RKO (cell line): ENCODE measurements at places on chromosomes 7 and 10.
A peak's percentile ranks its signal among the peaks of the same experiment; 100 is the strongest.

GRCh38 chr10:90424730-90425129 lies 433.1 kb downstream of the HTR7 start:
- DNase-seq, result no peak

- no peak for DNase-seq
Measured at GRCh38 chr7:55127135-55127551, 108.3 kb downstream of the EGFR start.

DNA sequence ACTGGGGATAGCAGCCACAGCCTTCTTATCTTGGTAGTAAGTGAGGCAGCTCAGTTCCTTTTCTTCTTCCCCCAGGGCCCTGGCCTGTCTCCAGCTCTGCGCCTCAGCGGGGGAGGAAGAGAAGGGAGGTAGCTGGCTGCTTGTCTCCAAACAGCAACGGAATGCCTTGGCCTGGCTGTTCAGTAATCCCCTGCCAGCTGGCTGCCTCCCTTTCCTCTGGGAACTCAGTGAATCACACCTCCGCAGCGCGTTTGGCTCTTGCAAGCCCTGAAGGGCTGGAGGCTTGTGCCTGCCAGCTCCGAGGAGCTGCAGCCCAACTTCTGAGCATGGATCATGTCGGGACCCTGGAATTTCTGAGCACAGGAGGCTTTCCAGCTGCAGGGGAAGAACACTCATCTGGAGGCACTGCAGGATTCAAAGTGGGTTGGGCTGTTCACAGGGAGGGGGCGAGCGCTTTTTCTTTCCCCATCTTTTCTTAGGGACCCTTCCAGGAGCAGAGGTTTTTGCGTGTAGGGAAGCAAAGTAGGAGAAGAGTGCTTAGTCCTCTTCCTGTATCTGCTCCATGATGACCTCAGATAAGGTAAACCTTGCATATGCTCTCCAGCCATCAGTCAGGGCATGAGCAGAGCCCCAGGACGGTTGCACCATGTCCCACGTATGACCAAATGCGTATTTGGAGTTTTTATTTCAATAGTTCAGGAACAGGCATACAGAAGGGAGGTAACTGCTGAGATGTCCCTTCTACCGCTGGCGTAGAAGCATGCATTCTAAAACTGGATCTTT lies 253.2 kb upstream of the INHBA start:
- no peak for DNase-seq

- DNase-seq, result peak; percentile 49
Measured at GRCh38 chr10:78416031-78417011, 382.7 kb downstream of the RPS24 start.

DNA sequence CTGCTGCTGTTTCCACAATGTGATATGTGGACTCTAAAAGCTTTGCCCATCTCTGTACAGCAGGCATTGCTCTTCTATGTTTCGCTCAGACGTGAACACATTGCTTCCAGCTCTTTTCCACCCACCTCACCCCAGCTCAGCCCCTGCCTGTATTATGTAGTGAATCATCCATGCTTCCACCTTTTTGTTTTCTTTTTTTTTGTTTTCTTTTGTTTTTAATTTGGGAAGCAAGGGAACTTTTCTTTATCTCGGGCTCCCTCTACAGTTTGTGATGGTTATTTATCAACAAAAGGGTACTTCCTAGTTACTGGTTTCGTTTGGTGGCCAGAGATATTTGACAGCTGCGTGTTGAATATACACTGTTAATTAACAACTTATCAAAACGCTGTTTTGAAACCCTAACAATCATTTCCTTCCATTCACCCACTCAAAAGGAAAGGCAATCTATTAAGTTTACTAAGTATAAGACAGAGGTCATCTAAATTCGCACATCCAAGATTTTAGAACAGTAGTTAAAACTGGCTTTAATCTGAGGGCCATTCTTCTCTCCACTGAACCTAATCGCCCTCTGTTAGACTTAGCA lies 127.9 kb upstream of the STK17A start:
- DNase-seq, result peak; percentile 77

- DNase-seq, result no peak
Measured at GRCh38 chr7:132240262-132240661, 336.0 kb downstream of the PLXNA4 start.

- DNase-seq, result no peak
Measured at GRCh38 chr10:75030371-75030770, 81.1 kb upstream of the SAMD8 start.

GRCh38 chr10:89645742-89646172 lies 715 bp upstream of the PANK1 start:
- peak; percentile 9 for DNase-seq

DNA sequence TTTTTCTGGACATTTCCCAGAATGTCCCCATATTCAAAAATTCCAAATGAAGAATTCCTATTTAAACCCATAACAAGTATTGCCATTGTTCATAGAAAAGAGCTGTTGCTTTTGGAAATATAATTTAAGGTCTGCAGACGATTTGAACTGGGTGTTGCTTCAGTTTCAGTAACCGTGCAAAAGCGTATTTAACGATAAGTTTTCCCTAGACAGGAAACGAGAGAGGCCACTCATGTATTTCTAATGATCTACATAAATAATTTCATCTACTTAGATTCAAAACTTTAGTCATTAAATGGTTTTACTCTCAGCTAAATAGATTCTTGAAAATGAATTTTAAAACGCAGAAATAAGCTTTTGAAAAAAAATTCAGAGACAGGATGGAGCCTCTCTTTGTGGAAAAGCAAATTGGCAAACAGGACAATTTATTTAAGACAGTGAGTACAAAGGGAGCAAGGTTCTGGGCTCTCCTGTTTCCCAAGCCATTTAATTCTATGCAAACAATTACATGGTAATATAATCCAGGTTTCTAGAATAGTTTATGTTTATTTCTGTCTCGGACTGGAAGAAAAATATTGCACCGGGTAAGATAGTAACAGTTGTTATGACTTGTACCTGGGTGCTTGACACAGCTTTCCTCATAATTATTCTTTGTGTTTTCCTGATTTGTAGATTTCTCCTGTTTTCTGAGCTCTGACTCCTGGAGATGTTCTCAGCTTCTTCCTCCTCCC lies 263.0 kb downstream of the BAMBI start:
- DNase-seq, result no peak
